ENCODE measurements at places on chromosomes 7 and 10. TPM values are rescaled to one million over a fixed set of nuclear protein-coding genes. Genes with fewer than 3 reads are reported as not detected.

The CABCOCO1 gene
- 0.30 TPM for total RNA-seq

DNA sequence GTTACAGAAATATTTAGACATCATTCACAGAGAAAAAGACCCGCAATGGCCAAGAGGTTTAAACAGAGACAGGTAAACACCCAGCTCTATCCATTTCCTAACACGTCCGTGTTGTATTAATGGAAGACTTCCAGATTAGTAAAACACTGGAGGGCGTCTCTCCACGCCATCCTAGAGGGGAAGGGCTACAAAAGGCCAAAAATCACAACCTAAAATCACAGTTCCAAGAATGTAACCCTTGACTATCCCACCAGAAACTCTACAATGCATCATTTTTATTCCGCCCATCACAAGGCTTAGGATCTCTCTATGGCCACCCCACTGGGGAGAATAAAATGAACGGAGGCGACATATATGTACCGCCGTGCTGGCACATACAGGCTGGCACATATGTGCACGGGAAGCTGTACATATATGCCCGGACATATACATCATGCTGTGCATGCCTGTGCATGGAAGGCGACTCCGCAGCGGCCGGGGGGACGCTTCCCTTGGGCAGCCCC, 734 bp downstream of the PCLO start:
- H3K27ac ChIP-seq = no peak overlapping the region
- peak overlapping the region; percentile 91 for H3K4me3 ChIP-seq
- H3K27me3 ChIP-seq = peaks cover 6% of the 10 kb centered on the region
- peaks cover 17% of the 10 kb centered on the region for H3K4me1 ChIP-seq

GRCh38 chr7:50665403-50666123, 100.4 kb upstream of the DDC start:
- no peak for DNase-seq
- H3K4me1 ChIP-seq = peaks cover 4% of the 10 kb centered on the region
- H3K27ac ChIP-seq = no peak overlapping the region
- peaks cover 18% of the 10 kb centered on the region for H3K36me3 ChIP-seq
- no peak overlapping the region for H3K4me3 ChIP-seq

DNA sequence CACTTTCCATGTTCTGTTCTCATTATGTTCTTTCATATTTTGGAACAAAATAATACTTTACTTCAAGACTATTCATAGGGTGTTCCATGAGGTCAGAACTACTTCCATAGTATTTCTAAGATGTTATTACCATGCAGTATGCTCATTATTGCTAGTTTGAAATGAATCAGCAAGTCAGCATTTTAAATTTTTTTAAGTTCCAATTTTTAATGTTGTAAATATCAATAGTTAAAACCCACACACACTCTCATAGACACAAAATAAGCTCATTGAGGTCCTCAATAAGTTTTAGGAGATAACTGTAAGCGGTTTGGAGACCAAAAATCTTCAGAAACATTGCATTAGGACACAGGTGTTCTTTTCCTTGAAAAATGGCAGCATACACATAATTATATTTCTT, 550.7 kb downstream of the AUTS2 start:
- no peaks in the 10 kb centered on the region for H3K27me3 ChIP-seq
- H3K4me1 ChIP-seq = peaks cover 11% of the 10 kb centered on the region
- no peak overlapping the region for H3K27ac ChIP-seq

- H3K27ac ChIP-seq = no peak overlapping the region
- H3K4me3 ChIP-seq = no peak overlapping the region
- no peaks in the 10 kb centered on the region for H3K27me3 ChIP-seq
- peaks cover 9% of the 10 kb centered on the region for H3K4me1 ChIP-seq
Observed at GRCh38 chr10:4051011-4051640, 266.1 kb upstream of the KLF6 start.

DNA sequence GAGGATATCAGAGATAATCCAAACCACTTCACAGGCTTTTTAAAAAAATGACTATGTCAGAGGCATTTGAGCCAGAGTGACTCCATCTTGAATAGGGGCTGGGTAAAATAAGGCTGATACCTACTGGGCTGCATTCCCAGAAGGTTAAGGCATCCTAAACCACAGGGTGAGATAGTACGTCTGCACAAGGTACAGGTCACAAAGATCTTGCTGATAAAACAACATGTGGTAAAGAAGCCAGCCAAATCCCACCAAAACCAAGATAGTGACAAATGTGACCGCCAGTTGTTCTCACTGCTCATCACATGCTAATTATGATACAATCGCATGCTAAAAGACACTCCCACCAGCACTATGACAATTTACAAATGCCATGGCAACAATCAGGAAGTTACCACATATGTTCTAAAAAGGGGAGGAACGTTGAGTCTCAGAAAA, 177.5 kb downstream of the RAPGEF5 start:
- no peak for DNase-seq
- no peak overlapping the region for H3K4me3 ChIP-seq
- no peaks in the 10 kb centered on the region for H3K27me3 ChIP-seq
- peaks cover 10% of the 10 kb centered on the region for H3K36me3 ChIP-seq
- no peak overlapping the region for H3K27ac ChIP-seq
- peaks cover 10% of the 10 kb centered on the region for H3K4me1 ChIP-seq

DNA sequence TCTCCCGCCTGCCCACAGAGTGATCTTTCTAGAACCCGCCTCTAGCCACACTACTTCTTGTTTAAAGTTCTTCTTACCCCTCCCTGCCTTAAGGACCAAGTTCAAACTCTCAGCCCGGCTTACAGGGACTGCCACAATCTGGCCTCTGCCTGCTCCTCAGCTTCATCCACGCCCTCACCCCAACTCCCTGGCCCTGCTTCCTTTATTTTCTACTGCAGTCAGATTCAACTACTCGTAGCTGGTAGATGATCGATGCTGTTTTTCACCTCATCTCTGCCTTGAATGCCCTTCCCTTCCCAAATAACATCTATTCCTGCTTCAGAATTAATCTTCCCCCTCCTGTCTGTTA, 508.5 kb downstream of the RPS24 start:
- peaks cover 2% of the 10 kb centered on the region for H3K27me3 ChIP-seq
- no peak overlapping the region for H3K27ac ChIP-seq
- H3K36me3 ChIP-seq = no peaks in the 10 kb centered on the region

Data from neural crest cell (in vitro differentiated cells).